Activated T-helper 1 cell treated with anti-CD3 and anti-CD28 coated beads, Interleukin-2, amount 50 U/mL, for 16 hours (primary cell): ENCODE measurements at places on chromosomes 16 and 17.
A peak's percentile ranks its signal among the peaks of the same experiment; 100 is the strongest.

GRCh38 chr17:78986048-78986648 lies 6.4 kb upstream of the LGALS3BP start:
- no peak for DNase-seq

DNA sequence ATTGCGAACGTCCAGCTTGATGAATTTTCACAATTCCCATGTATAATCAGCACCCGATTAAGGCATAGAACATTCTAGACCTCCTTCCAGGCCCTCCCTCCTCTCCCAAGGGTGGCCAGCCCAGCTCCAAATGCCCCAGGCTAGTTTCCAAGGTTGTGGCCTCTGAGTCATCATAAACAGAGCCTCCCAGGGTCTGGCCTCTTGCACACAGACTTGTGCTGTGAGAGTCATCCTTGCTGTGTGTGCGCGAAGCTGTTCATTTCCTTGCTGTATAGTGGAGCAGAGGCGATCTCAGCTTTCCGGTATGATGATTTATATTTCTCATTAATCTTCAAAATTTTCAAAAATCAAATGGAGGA lies 20.5 kb upstream of the JPH3 start:
- DNase-seq = no peak

DNA sequence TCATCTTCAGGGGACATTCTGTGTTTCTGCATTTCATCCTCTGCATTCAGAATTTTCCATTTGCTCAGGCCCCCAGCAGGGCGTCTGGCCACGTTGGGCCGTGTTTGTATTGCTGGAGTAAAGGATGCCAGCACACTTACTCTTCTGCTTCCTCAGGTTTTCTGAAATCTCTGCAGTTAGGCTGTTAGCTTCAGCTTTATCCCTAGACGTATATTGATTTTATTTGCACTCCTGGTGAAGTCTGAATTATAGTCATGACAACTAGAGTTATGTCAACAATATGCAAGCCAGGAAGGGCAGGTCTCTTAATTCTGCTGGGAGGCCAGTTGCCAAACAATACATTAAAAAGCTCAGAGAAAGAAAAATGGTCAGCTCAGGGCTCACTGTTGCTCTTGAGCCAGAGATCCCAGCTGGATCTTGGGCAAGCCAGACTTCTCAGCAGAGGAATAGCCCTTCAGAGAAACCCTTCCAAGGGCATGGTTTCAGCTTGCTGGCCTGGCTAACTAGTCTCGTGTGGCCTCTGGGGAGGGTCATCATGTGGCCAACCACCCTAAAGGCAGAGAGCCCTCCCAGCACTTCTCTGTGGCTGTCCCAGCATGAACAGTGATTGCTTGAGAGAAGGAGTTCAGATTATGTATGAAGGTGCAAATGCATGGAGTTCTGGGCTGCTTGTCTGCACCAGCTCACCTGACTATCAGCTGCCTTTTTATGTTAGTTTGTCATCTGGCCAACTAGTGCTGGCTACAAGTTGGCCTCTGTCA lies 110.2 kb upstream of the CACNG5 start:
- no peak for DNase-seq

DNA sequence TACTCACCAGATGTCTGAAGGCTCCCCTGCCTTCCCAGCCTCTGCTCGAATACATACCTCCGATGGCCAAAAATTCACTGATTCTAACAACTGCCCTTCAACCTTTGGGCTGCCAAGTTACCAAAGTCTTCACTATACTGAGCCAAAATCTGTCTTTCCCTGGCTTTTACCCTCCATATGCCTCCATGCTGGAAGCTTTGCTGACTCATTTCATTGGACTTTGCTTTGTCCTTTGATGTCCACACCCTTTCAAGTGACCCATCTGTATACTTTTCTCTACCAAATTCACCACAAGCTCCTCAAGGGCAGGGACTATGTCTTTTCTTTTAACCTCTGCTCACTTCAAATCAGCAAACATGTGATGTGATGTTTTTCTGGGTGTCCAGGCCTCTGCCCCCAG lies 21.0 kb upstream of the MTMR4 start:
- DNase-seq = no peak

- no peak for DNase-seq
Measured at GRCh38 chr16:77910021-77910420, 112.3 kb upstream of the CLEC3A start.

DNA sequence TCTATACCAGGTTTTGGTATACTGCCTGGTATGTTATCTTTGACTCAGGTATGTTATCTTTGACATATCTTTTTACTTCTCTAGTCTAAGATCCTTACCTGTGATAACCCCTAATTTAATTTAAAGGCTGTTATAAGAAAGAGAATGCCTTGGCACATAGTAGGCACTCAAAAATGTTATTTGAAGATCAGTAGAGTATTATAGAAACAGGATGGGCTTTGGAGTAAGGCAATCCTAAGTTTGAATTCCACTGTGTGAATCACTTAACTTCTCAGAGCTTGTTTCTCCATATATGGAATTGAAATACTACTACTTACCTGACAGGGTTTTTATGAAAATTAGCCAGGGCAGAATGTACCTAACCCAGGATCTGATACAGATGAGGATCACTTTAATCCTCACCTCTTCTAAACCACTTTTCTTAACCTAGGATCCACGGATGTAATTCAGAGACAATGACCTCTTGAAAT lies 1.2 kb downstream of the BRIP1 start:
- DNase-seq = no peak

GRCh38 chr16:85392756-85393673 lies 220.1 kb upstream of the GSE1 start:
- DNase-seq = no peak

- DNase-seq = peak; percentile 52
Measured at GRCh38 chr17:63622574-63623390, 565 bp downstream of the MAP3K3 start.

DNA sequence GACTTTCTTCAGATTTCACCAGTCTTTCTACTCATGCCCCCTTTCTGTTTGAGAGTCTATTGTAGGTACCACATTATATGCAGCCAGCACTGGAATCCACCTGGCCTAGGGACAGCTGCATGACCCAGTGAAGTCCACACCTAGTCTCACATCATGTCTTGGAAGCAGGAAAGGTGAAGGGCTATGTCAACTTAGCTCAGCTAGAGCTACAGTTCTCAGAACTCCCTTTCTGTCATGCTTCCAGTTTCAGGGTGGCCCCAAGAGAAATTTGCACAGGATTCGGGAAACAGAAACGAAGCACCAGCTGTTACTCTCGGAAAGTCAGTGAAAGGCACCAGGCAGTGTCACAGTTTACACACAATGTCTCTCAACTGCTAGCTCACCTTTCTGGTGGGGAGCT lies 51.6 kb upstream of the NLRP1 start:
- no peak for DNase-seq

DNA sequence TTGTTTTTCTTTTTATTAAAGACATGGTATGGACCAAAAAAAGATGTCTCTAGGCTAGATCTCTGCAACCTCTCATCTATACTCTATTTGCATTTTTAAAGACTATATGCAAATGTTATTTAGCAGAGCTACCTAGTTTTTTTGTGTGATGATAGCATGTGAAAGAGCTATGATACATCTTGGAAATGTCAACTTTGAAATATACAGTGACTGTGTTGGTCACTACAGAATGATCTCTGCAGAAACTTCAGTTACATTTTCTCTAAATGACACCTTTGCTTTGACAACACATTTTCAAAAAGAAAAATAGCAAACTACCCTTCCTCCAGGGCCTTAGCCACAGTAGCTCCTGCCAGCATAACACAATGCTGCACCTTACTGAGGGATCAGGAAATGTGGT lies 86.6 kb downstream of the PRKCB start:
- no peak for DNase-seq

GRCh38 chr16:17269439-17269838 lies 201.3 kb downstream of the XYLT1 start:
- no peak for DNase-seq

- DNase-seq = no peak
Measured at GRCh38 chr16:3004781-3005284, 7.9 kb upstream of the CLDN9 start.

DNA sequence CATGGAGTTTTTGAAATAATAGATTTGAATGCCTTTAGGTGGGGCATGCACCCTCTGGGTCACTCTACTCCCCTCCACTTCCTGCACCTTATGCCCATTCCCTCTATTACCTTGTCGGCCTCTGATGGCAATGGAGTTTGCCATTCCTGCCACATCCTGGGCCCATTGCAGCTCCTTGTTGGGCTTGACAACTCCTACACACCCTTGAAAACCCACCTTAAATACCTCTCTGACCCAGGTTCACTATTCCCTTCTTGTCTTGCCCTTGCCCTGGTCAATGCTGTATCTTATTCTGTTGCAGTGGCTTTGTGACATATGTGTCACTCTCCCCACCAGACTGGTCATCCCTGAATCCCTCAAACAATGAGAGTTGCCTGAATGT lies 2.4 kb downstream of the CCR7 start:
- no peak for DNase-seq

DNA sequence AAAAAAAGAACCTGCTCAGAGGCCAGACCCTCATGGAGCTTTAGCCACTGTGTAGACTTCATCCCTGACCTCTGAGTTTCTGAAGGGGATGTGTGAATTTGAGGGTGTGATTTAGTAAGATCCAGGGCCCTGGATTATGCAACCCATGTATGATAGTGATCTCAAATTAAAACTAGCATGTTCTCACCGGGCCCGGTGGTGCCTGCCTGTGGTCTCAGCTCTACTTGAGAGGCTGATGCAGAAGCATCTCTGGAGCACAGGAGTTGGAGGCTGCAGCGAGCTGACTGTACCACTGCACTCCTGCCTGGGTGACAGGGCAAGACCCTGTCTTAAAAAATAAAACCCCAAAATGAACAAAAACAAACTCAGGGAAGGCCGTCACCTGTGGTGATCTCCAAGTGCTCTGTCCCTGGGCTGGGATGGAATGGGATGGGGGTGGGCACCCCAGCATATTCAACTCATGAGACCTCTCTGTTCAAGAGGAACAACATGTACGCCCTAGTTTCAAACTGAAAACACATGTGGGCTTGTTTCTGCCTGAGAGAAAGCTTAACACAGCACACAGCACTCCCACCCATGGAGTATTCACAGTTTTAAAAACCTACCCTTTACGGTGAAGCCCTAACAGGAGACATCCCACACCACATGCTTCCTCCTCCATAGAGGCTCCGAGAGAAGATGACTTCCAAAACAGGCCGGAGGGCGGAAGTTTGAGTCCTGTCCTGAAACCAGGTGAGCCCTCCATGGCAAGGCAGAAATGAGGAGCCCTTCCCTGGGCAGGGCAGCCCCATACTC lies 30.1 kb downstream of the GNPTG start:
- no peak for DNase-seq

DNA sequence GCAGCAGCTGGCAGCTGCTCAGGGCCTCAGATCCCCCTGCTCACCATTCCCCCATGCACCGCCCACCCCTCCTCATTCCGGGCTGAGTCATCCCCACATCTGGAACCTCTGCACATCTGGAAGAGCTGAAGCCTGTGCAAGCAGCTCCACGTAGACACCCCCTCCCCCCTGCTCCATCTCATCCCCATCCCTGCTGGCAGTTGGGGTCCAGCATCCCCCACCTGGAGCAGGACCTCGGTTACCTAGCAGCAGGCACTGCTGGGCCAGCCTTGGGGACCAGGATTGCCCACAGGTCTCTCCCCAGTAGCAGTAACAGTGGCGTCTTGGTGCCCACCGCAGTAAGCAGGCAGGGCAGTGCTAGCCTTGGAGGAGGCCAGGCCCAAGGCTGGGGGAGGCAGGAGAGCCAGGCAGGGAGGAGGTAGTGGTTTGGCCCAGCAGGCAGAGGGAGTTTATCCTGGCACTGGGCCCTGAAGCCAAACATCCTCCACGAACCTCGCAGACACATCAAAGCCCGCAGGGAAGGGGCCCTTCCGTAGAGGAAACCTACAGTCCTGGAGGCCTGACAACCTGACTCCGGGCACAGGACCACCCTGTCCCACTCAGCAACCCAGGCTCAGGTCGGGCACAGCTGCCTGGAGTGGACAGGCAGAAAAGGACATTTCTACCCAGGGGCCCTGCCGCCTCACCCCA lies 7.7 kb upstream of the TMEM92 start:
- DNase-seq = no peak

DNA sequence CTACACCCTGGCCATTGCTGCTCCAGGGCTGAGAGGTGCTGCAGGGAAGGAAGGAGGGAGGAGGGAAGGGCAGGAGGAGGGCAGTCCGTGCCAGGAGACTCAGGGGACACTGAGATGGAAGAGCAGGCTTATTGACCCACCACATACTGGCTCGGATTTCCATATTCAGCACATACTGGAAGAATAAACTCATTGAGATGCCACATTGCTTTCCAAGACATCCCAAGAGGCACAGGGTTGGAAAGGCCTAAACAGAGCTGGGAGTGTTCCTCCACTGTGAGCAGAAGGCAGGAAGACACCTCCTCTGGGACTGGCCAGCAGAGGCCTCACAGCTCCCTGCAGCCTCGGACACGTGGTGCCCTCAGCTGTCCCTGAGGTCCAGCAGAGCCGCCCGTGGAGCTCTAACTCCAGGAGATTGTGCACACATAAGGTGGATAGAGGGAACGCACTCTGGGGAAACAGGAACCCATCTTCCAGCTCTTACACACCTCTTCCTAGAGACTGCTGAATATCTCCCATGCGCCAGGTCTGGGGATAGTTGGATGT lies 17.4 kb downstream of the CCDC182 start:
- DNase-seq = no peak

DNA sequence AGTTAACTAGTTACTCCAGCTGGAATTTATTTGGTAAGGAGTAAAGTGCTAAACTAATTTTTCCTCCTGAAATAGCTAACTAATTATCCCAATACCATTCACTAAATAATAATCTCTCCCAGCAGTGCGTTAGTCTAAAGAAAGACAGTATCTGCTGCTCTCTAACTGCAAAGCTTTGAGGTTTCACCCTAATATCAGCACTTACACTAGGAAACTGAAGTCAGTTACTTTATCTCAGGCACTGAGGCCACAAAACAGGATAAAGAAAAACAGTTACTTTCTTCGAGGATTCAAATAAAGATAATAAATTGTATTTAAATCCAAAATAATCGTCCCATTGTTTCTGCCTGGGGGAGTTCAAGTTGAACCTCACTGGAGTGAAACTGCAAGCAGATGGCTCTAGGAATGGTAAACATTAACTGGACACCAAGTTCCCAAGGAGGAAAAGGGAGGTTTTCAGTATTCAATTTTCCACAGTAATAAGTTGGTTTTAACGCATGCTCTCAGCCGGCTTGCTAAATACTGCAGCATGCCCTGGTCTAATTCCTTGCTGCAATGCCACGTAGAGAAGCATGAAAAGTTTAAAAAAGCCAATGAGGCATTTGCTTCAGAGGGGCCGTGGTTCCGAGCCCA lies 20.0 kb upstream of the FOXJ1 start:
- no peak for DNase-seq

- DNase-seq = no peak
Measured at GRCh38 chr16:67286441-67287235, 7.3 kb downstream of the PLEKHG4 start.
